ENCODE measurements at places on chromosomes 5 and 9.
A peak's percentile ranks its signal among the peaks of the same experiment; 100 is the strongest.

- peak; percentile 94 for DNase-seq
Measured at GRCh38 chr5:151758430-151759241, at the start of gene ATOX1. ATOX1 (minus strand) TSS chr5:151758631; CDS start chr5:151758551, 80 bp downstream.

- DNase-seq: peak; percentile 74
Measured at GRCh38 chr9:93058355-93059010, at the start of gene SUSD3. SUSD3 (plus strand) TSS chr9:93058701; CDS start chr9:93058743, 42 bp downstream.

DNA sequence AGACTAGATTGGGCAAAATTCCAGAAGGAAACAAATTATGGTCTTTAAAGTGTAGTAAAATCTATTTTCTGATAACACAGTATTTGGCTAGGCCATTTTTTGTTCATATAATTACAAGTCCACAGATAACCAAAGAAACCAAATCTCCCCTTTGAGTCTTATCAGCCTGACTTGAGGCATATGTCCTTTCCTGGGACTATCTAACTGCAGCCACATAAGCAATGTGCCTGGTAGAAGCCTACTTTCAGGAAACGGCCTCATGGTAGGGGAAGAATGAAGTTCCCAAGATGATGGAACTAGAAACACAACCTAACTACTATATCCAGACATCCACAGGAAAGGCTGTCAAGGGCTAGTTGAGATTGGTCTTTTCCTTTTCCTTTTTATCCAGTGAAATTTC is 130.0 kb downstream of the PIK3R1 start:
- no peak for DNase-seq

- no peak for DNase-seq
Measured at GRCh38 chr9:133643362-133643755, 7.2 kb downstream of the DBH start.

DNA sequence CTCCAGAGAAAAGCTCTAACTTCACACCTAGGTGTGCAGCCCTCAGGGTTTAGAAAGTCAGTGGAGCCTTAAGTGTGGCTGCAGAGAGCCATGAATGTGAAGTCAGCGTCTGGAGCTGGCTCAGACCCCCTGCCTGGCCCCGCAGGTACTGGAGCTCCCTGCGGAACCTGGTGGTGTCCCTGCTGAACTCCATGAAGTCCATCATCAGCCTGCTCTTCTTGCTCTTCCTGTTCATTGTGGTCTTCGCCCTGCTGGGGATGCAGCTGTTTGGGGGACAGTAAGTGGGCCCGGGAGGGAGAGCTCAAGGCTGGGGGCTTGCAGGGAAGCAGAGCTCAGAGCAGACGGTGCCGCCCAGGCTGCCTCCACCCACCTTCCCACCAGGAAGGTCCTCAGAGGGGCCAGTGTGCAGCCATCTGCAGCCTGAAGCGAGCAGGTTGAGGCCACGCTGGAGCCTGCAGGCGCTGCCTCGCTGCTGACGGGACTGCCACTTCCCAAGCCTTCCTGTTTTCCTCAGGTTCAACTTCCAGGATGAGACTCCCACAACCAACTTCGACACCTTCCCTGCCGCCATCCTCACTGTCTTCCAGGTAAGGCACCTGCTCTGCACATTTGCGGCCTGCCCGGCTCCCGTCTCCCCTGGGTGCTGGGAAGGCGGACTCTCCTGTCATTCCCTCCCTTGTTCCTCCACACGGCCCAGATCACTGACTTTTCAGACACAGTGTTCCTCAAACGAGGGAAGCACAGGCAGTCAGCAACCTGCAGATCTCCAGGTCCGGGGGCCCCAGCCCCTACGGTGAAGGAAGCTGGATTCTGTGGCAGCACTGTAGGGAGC is 108.9 kb downstream of the CACNA1B start:
- DNase-seq: no peak

- DNase-seq: no peak
Measured at GRCh38 chr5:377326-377981, 55.9 kb downstream of the AHRR start.

GRCh38 chr5:43997647-43998272 is 391.5 kb downstream of the FGF10 start:
- DNase-seq: no peak

GRCh38 chr9:106326493-106326892 is 536.5 kb upstream of the ZNF462 start:
- no peak for DNase-seq

DNA sequence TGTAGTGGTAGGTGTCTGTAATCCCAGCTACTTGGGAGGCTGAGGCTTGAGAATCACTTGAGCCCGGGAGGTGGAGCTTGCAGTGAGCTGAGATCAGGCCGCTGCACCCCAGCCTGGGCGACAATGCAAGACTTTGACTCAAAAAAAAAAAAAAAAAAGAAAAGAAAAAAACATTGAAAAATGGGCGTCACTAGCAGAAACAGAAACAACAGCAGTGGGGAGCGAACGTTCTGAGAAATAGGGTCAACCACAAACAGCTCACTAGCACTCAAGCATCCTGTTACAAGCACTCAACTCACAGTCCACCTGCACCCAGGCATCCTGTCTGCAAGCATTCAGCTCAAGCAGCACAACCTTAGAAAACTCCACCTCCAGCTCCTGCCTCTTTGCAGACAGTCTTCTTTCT is 17.2 kb downstream of the TRIM14 start:
- DNase-seq: peak; percentile 82

GRCh38 chr5:157714596-157714864 is 16.7 kb upstream of the THG1L start:
- no peak for DNase-seq

DNA sequence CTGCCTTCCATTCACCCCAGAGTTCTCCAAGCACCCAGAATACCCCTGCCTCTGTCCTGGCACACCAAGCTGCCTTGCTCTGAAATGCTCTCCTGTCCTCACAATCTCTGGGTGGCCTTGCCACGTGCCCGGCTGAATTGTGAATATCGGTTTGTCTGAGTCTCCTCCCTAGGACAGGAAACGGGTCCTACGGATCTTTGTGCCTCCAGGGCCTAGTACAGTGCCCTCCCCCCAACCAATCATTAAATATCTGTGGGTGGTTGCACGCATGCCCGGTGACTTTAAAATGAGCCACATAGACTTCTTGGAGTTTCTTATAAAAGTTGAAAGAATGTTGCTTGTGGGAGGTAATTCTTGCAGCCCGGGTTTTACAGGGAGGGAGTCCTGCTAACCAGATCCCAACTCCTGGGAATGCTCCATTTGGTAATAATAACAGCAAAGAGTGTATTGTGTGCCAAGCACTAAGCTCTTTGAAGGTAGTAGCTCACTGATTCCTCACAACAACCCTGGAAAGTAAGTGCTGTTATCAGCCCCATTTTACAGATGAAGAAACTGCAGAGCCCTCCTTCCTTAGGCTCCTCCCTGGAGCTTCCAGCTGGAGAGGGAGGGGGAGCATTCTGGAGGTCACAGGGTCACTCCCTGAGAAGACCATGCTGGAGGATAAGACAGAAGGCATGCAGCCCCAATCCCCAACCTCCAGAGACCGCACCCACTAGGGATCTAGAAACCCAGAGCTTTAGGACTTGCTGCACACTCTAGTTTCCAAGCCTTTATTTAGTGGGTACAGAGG is 23.4 kb downstream of the URM1 start:
- no peak for DNase-seq

- DNase-seq: no peak
Measured at GRCh38 chr5:103145196-103145595, 25.1 kb downstream of the PPIP5K2 start.

Measured in activated CD4-positive, alpha-beta T cell treated with anti-CD3 and anti-CD28 coated beads for 48 hours (primary cell).